ENCODE measurements at places on chromosomes 16 and 17.

- DNase-seq = no peak
These were observed 69.5 kb downstream of the AIPL1 start for GRCh38 chr17:6365200-6365943.

GRCh38 chr17:66459811-66460270, 157.4 kb downstream of the PRKCA start:
- no peak for DNase-seq

DNA sequence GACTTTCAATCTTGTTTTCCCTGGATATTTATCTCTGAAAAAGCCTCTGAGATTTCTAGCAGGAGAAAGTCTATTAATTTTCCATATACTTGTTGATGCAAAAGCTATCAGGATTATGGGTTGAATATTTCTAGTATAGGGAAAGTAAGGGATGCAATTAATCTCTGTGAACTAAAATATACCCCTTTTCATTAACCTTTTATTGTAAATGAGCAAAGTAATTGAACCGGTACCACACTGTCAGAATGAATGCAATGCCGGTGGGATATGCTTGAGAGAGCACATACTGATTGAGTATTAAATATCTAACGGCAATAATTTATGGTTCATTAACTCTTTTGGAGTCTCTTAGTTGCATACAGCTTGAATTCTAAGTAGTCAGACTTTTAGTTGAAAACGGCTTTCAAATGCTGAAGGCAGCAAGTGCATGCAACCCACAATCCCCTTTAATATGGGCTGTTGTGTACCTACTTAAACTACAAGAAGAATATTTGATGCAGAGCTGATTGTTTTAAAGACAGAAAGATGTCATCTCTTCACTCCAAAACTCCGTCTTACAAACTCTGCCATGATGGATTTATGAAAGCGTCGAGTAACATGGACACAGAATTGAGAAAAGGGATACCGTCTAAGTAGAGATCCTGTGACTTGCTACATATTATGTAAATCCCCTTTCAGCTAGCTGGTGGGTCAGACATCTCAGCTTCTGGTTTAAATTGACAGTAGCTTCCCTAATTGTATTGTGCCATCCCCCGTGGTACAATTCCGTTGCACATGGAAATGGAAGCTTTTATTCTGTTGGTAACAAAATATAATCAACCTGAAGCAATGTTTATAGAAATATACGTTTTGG, 141.3 kb upstream of the CDH8 start:
- DNase-seq = no peak

DNA sequence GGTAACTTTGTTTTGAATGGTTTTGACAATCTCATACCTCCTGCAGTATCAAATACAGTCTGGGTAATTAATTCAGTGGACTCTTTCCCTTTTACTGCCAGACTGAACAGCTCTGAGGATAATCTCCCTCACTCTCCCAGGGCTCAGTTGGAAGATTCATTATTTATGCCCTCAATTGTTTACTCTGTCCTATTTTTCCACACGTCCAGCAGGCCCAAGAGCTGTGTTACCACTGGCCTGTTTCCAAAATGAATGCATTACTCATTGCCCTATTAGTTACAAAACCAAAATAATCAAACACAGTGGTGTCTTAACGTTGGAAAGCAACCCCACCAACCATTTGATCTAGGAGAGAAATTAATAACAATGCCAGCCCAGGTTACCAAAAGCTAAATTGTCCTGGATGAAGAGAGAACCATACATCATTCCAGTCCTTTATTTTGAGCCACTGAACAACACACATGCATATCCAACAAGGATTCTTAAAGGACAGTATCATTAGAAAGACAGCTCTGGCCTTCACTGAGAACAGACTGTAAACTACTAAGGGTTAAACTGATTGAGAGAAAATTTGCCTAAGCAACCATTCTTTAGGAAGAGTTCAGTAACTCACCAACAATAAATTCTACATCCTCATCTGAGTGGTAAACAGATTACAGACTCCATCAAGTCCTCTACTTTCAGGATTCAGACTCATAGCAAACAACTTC, 34.5 kb downstream of the FAM222B start:
- no peak for DNase-seq

GRCh38 chr17:21286066-21286770, 1.7 kb downstream of the MAP2K3 start:
- DNase-seq = peak; percentile 0

DNA sequence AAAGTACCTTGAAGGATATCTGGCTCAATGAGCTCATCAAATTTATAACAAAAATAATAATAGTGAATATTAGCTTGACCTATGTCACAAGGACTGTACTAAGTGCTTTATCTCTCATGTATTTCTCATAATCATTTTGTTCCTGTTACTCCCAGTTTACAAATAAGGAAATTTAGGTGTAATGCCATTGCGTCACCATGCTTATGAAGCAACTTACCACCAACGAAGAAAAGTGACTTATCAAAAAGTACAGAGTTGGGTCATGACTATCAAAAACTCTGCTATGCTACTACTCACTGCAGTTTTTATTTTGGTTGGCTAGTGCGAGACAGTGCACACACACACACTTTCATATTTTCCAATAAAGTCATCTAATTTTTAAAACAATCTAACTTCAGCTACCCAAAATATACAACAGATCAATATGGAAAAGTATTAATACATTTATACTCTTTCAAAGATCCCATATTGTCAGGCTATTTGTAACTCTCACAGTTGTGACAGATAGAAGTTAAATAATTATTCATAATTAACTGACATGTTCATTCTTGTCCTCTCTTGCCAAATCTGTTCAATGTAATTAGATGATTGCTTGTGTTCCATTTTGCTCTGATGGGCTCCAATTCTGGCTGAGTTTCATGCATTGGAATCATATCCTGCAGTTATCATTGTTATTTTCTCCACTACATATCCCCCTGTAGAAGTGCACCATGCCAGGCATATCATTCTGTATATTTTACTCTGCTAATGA, 119.4 kb downstream of the KCNJ2 start:
- no peak for DNase-seq

GRCh38 chr17:28320215-28321061, 1.4 kb downstream of the TMEM97 start:
- DNase-seq = no peak

GRCh38 chr17:31596382-31597323, 205.2 kb downstream of the RAB11FIP4 start:
- no peak for DNase-seq

DNA sequence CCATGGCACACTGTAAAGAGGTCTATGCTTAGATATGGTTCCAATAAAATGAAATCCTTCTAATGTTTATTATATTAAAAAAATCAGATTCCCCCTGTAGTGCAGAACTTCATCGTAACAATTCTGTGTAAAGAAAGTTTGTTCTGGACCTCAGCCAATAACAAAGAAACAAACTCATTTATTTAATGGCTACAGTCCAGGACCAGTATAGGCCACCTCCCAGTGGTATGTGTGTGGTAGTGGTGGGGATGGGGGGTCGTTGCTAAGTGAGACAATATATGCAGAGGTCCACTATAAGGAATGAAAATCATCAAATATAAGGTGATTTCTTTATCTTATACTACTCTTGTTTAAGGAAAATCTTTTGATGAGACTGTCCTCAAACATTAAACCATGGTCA, 136.4 kb downstream of the CDK5R1 start:
- DNase-seq = no peak

DNA sequence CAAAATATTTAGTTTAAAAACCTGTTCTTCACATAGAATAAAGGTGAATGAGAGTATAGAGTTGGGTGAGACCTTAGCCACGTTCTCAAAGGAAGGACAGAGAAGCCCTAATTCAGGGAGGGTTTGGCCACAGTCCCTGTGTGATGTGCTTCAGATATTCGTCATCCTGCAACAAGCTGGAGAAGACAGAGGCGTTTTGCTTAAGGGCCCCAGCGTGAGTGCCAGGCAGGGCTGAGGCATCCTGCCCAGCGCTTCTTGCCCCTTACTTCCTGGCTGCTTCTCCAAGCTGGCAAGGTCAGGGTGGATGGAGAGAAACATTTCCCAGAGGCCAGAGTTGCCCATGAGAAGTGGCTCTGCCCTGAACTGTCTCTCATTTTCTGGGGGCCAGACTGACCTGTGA, 46.9 kb downstream of the AXIN2 start:
- DNase-seq = no peak

- DNase-seq = no peak
These were observed 8.0 kb downstream of the TXNDC11 start for GRCh38 chr16:11734653-11735043.
